Activated T-cell treated with anti-CD3 and anti-CD28 coated beads, Interleukin-2, amount 50 U/mL, for 24 hours (primary cell): ENCODE measurements at places on chromosomes 2 and 18.
A peak's percentile ranks its signal among the peaks of the same experiment; 100 is the strongest.

GRCh38 chr18:36387310-36387709 lies 89.8 kb downstream of the FHOD3 start:
- no peak for DNase-seq

DNA sequence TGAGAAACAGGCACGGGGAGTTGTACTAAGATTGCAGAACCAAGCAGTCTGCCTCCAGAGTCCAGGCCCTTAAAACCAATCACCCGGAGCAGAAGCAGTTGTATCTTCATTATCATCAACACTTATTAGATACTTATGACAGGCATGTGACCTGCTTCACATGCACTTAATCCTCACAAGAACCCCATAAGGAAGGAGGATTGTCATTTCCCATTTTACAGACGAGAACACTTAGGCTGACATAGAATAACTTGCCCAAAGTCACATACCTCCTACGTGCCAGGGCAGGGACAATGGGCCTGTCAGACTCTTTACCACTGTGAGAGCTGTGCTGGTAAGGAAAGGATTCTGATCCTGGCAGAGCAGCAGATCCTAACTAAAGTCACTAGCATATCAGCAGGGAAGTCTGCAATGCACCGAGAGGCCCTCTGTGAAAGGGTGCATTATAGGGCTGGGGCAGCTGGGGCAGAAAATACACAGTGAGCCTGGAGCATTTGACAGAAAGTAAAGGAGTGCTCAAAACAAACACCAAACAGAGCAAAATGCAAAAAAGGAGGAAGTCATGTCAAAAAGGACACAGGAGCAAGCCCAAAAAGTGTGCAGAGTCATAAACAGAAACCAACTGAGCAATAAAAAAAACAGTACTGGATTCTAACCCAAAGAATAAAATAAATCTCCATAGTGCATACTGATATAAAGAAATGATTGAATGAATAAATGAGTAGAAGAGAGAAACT lies 55.9 kb upstream of the SP3 start:
- DNase-seq = no peak

- DNase-seq = no peak
Measured at GRCh38 chr2:168002021-168002553, 245.3 kb downstream of the STK39 start.

DNA sequence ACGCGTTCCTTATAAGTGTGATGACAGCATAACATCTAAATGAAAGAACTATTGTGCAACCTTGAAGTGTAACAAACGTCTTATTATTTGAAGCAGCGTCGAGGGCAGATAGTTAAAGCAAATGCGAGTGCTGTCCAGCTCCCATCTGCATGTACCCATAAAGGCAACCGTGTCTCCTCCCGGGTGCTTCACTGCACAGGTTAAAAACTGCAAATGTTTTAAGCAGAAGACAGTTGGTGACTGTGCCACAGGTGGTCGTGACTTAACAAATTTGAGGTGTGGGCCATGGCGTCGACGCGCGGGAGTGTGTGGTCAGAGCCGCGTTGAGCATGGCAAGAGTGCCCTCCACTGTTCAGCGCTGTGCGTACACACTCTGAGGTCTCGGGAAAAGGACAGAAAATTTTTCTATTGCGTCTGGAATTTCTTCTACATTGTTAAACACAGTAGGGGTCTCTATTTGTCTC lies 6.4 kb downstream of the SALL3 start:
- DNase-seq = no peak

DNA sequence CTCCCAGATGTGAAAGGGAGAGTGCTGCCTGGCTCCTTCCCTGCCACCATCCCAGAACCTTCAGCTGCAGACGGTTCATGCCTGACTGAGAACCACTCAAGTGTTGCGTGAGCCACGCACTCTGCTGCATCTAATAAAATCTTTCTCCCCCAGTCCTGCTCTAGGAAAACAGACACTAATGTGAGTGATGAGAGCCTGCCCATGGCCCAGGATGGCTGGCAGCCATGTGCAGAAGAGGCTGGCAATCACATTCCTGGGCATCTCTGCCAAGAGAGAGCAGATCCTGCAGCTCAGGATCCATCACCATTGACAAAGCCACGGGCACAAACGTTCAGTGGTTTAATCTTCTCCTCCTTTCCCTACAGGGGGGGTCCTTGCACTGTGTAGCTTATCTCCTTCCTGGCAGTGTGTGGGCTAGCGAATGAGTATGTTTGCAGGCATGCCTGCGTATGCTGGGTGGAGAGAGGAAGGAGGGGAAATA lies 477.5 kb downstream of the SLC4A3 start:
- DNase-seq = no peak

- no peak for DNase-seq
Measured at GRCh38 chr18:46725310-46725709, 31.5 kb downstream of the ST8SIA5 start.

- peak; percentile 23 for DNase-seq
Measured at GRCh38 chr2:233068762-233069418, 8.7 kb downstream of the INPP5D start.

DNA sequence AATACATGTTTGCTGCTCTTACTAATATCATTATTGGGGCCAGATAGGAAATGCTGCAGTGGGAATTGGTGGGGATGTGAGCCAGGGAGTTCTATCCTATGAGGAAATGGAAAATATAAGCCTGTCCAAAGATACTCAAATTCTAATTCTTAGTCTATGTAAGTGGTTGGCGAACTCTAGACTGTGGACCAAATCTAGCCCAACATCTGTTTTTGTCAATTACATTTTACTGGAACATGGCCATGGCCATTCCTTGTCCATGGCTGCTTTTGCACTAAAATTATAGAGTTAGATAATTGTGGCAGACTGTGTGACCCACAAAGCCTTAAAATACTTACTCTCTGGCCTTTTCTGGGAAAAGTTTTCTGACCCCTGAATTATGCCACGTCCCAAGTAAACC lies 113.3 kb downstream of the MGAT5 start:
- no peak for DNase-seq

GRCh38 chr2:80858965-80859364 lies 554.4 kb upstream of the LRRTM1 start:
- no peak for DNase-seq

GRCh38 chr2:137221797-137222492 lies 456.6 kb downstream of the THSD7B start:
- no peak for DNase-seq

GRCh38 chr2:155442755-155443372 lies 744.4 kb downstream of the KCNJ3 start:
- no peak for DNase-seq

GRCh38 chr18:33854086-33854826 lies 276.2 kb downstream of the ASXL3 start:
- DNase-seq = no peak

- no peak for DNase-seq
Measured at GRCh38 chr2:135980434-135981079, 4.9 kb downstream of the DARS1 start.

DNA sequence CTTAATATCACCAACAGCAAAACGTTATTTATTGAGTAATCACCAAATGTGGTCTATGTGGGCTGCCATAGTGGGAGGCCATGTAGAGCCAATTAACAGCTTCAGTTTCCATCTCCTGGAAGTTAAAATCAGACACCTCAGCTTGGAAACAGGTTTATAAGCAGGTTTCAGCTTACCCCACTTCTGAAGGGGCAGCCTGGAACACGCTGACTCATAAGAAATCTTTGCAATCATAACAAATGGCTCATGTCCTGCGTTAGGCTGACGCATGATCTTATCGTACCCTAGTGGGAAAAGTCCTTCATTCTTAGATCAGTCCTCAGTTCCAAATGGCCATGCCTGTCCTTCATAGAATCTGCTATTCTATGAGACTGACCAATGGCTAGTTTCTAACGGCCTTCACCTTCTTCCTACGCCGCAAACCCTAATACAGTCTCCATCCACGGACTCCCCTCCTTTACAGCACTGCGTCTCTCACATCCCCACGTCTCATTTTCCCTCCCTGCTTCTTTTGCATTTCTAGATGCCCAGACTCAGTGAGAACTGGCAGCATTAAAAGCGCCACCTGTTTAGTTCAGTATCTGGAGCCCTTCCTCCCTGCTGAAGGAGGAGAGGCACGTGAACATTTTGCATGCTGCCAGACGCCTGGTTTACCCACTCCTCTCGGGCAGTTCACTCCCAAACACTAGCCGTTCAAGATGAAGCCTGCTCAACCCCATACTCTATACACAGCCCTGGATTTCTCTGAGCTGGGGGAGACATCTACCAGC lies 24.2 kb upstream of the BZW1 start:
- no peak for DNase-seq

DNA sequence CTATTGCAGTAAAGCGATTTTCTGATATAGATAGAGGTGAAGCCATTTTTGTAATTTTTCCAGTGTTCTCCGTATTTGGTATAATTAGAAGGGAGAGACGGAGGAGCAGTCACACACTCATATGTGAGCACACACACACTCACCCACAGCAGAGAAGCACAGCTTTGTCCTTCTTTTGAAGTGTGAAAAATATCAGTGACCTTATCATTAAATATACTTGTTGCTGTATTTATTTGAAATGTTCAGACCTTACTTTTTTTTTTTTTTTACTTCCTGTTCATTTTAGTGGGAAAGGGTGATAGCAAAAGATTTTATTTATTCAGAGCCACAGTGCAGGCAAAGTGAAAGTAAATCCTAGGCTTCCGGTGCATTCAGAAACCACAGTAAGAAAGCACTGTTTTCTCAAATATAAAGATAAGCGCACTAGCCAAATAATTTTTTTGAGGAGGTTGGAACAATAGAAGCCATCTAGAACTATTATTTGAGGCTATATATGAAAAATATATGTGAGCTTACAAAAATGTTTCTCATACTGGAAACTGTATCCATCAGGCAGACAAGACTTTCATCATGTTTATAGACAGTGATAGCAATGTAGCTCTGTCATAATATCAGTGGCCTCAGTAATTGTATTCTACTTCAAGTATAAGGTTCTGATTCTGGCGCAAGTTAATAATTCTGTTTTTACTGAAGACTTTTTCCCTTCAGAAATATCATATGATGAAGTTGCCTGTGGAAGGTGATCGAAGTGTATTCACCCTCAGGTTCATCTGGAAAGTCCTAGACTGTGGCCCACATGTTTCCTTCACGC lies 37.2 kb downstream of the TSHZ1 start:
- no peak for DNase-seq

DNA sequence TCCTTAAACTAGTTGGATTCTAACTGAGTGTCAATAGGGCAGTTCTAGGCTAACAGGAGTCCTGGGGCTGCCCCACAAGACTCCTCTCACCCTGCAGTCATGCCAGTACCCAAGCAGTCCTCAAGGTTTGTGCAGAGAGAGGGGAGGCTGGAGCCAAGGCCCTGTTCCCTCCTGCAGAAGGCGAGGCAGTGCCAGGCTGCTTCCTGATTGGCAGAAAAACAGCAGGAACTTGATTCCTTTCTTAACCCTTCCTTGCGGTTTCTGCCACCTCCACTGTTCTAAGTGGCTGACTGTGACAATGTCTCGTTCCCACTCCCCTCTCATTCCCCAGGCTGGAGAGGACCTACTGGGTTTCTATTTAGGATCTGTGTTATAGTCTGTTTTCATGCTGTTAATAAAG lies 75.3 kb downstream of the LPIN1 start:
- no peak for DNase-seq

DNA sequence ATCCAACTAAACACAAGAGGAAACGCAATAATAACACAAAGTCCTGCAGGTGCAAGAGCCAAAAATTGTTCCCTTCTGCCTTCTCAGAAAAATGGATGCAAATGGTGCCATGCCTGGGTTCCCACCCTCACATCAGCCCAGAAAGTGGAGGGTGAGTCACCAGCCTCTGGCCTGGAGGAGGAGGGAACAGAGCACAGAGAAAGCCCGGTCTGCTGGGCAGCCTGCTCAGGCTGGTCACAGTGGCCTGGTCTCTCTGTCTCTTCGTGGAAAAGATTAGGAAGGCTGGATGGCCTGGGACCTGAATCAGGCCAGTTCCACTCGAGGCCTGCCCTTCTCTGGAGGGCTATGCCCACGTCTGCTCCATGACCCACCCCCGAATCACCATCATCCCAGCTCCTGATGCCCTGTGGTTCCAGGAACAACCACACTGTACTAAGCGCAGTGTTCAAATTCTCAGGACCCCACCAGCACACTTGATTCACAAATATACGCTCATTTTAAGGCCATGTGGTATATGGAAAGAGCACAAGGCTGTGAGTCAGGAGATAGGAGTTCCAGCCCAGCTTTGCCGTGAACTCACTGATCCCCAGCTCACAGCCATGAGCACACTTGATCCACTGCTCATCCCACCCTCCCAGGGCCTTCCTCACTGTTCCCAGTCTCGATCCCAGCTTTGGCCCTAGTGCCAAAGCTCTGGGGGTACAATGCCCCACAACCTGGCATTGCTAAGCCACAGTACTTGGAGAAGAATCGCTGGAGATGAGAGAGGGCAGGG lies 82.1 kb downstream of the ZBTB7C start:
- DNase-seq = no peak

GRCh38 chr2:14756122-14756541 lies 123.6 kb downstream of the LRATD1 start:
- DNase-seq = no peak

DNA sequence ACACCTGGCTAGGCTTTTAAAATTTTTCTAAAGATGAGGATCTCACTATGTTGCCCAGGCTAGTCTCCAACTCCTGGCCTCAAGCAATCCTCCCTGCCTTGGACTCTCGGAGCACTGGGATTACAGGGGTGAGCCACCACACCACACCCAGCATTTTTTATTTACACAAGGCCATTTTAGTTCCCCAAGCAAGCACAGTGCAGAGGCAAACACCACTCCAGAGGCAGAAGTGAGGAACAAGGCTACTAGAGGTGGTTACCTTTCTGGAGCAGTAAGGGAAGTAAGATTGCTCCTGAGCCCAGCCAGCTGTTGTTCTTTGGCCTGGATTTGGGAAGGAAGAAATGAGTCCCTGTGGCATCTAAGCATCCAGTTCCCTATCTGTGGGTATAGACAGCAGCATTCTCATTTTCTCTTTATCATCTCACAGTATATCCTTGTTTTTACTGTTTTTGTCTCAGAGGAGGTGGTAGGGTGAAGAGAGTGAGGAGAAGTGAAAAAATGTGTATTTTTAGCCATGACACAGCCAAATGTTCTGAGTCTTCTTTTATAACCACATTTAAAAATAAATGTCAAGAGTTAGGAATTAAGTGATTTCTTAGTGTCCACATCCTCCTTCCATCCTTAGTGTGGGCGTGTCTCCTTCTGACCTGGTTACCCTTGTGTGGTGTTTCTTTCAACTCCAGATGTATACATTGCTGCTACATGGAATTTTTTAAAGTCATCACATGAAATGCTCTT lies 10.5 kb upstream of the TTC39C start:
- no peak for DNase-seq

GRCh38 chr18:8005870-8006569 lies 438.9 kb downstream of the PTPRM start:
- DNase-seq = no peak

GRCh38 chr18:27780061-27780745 lies 396.7 kb downstream of the CDH2 start:
- no peak for DNase-seq

DNA sequence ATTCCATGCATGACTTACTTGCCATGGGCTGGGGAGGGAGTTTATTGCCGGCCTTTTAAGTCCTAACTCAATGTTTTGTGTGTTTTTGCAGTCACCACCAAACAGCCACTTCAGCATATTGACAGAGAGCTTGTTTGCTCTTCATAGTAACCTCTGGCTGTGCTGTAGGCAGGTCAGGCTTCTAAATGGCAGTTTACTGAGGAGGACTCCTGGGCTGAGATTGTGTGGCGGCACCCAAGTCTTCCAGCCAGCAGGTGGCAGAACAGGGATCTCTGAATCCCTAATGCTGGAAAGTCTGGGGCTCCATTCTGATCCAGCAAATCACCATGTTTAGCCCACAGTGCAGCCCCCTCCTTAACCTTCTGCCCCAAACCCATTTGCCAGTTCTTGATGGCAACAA lies 121.2 kb downstream of the CAPN13 start:
- no peak for DNase-seq
